ENCODE measurements at places on chromosomes 2 and 18.

- no peak for DNase-seq
Measured at GRCh38 chr18:49399003-49399402, 61.4 kb downstream of the DYM start.

DNA sequence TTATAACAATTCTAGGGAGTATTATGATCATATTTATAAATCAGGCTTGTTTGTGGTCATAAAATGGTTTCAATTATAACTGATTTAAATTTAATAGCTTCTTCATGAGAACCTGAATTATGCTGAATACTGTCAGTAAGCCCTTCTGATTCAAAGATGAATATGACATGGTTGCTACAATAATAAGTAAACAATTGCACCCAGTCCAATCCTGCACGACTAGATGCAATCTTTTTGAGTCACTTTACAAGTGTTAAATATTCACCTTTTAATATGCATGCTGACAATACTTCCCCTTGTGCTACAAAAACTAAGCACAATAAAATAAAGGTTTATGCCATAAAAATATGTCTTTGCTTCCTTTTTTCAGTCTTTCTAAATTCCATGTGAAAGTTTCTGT lies 325.2 kb downstream of the KCNJ3 start:
- DNase-seq: no peak

GRCh38 chr2:193907561-193907960 lies 1712.8 kb upstream of the TMEFF2 start:
- DNase-seq: no peak

GRCh38 chr2:96409081-96409819 lies 73.7 kb downstream of the NCAPH start:
- DNase-seq: no peak

DNA sequence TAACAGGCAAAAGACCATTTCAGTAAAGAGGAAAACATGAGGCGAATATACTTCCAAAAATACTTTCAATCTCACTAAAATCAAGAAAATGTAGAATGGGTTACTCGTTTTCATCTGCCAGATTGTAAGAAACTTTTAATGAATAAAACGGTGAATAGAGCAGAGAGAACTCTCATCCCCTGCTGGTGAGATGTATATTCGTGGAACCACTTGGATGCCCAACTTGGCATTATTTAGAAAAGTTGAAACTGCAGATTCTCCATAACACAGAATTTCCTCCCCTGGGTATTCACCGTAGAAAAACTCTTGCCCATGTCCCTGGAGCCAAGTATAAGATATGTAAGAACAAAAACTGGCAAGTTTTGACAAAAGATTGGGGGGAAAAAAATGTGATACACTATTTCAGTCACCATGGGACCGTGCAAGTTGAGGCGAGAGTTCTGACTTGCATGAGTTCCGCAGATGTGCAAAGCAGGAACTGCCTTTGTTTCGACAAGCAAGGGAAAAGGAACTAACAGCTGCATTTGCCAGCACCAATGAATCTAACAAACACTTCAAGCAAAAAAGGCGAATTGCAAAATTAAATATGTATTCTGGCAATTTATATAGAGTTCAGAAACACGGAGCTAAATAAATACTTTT lies 14.8 kb downstream of the TIMM21 start:
- DNase-seq: no peak

DNA sequence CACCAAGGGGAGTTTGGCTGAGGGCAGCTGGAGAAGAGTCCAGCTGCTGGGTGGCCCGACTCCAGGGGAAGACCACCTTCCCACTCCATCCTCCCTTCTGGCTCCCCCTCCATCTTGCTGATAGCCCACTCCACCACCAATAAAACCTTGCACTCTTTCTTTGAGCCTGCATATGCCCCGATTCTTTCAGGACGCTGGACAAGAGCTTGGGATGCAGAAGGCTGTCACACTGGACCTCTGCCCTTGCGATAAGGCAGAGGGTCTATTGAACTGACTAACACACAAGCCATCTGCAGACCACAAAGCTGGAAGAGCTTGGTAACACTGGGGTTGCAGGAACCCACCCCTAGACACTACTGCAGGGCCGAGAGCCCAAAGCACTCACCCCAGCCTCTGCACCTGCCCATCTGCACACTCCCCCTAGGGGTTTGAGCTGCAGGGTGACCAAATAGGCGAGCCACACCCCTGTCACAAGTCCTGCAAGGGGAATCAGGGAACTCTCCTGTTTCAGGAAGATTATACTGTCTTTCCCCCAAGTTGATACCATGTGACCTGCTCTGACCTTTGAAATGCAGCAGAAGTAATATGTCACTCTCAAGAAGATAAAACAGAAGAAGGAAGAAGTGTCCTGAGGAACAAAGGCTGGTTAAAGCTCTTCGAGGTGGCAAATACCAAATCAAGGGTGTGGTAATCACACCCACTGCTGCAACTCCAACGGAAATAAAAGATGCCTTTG lies 70.5 kb downstream of the SMAD4 start:
- no peak for DNase-seq

DNA sequence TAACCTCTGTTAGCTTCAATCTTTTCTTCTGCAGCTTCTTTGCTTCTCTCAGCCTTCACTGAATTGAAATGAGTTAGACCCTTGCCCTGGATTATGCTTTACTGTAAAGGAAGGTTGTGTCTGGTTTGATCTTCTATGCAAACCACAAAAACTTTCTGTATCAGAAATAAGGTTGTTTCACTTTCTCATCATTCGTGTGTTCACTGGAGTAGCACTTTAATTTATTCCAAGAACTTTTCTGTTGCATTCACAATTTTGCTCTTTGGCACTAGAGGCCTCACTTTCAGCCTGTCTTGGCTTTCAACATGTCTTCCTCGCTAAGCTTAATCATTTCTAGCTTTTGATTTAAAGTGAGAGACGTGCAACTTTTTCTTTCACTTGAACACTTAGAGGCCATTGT lies 365.3 kb downstream of the TDRD15 start:
- DNase-seq: no peak

- DNase-seq: no peak
Measured at GRCh38 chr2:119241205-119241532, 17.5 kb downstream of the STEAP3 start.

DNA sequence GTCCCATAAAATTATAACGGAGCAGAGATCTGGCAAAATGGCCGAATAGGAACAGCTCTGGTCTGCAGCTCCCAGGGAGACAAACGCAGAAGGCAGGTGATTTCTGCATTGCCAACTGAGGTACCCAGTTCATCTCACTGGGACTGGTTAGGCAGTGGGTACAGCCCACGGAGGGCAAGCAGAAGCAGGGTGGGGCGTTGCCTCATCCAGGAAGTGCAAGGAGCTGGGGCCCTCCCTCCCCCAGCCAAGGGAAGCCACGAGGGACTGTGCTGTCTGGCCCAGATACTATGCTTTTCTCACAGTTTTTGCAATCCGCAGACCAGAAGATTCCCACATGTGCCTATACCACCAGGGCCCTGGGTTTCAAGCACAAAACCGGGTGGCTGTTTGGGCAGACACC lies 22.8 kb downstream of the ICA1L start:
- DNase-seq: no peak

DNA sequence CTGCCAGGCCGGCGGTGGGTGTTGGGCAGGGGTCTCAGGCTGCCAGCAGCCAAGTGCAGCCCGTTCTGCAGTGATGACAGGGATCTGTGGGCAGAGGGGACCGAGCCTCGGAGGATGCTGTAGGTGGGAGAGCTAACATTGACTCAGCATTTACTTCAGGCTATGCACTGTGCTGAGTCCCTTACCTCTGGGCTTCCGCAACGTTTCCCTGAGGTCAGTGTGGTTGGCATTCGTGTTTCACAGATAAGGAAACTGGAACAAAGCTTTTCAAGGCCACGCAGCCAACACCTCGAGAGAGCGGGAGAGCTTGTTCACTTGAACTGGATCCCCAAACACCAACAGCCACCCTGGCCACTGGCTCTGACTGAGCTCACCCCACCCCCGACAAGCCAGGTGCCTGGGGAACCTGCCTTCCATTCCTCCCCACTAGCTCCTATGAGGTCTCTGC lies 839 bp upstream of the GPR148 start:
- DNase-seq: peak; percentile 30

- DNase-seq: no peak
Measured at GRCh38 chr18:39806525-39806924, 2148.5 kb upstream of the PIK3C3 start.

- no peak for DNase-seq
Measured at GRCh38 chr18:26655525-26656430, 107.4 kb upstream of the KCTD1 start.

DNA sequence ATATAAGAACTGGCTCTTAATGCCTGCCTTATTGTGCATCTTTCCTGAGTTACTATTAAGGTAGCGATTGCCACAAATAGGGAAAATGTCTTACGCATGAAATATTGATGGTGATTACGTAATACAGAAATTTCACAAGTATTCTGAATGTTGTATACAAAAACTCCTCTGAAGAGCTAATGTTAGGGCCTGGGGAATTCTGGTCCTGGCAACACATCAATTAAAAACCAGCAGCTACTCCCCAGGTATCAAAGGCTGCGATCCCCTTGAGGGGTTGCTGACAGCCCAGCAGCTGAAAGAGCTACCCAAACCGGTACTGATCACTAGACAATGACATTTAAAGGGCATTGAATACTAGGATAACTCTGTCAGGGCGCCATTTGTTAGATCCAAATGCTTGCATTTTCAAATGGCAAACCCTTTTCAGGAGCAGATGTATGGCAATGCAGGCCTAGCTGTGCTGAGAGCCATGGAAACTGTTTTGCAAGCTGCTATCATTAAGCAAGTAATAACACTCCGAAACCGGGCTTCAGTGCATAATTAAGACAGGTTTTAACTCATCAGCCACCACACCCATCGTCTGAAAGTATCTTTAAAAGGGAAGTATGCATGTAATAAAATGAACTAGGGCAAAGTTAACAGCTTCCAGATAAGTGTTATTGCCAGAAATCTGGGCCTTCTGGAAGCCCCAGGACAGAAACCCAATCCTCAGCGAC lies 78.4 kb downstream of the CLHC1 start:
- no peak for DNase-seq

GRCh38 chr2:64807417-64807816 lies 153.7 kb upstream of the SERTAD2 start:
- DNase-seq: peak; percentile 37

DNA sequence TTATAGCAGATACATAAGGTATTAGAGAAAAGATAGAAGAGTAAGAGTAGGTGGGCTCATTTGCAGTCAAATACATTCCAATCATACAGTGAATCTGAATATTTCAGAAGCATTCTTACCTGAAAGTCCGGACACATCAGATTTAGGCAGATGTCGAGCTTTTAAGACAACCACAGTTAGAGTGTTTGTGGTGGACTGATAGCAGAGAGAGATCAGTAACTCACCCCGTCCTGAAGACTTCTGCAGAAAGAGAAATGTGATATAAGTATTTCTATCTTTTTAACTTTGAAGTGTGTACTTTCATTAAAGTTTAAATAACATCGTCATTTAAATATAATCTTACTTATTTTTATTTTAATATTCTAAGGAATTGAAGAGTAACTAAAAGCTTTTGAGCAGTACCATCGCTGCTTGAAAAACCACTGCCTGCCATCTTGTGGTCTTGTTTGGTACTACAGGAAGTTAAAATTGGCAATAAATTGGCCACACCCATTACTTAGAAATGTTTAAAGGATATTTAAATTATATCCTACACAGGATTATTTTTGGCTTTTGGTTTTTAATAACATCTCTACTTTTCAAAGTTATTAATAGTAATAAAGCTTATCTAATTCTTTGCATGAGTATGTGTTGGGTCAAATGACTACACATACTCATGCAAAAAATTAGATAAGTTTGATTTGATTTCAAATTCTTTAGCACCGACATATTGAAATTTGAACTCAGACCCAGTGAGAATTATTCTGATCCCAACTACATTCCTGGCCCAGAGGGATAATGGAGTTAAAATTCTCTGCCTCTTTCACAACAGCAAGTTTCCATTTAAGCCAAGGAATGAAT lies 5.5 kb downstream of the SYT4 start:
- no peak for DNase-seq

DNA sequence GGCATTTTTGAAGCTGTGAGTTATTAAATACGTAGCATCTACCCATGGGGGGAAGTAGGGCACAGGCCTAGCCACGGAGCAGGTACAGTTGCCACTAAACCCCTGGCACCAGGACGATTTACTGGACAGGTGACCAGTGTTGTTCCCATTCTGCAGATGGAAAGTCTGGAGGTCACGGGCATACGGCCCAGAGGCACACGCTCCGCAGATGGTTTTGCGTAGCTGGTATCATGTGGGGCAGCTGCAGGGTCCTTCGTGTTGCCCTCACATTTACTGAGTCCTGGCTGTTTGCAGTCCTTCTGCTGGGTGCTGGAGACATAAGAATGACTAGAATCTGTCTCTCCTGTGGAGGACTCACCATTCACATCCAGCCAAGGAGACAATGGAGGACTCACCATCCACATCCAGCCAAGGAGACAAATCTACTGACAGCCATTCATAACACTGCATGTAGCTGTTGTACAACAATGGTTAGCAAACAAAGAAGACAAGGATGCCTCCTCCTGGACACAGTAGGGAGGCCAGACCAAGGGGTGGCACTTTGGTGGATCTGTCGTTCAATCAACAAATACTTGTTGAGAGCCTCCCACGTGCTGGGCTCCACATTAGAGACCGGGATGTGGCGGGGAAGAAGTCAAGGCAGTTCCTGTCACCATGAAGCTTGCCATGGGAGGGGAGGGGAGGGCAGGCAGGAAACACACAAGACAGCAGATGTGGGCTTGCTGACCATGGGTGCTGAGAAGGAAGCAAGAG lies 24.9 kb downstream of the TWIST2 start:
- no peak for DNase-seq

- DNase-seq: no peak
Measured at GRCh38 chr2:162462911-162463310, 119.0 kb downstream of the GCA start.

DNA sequence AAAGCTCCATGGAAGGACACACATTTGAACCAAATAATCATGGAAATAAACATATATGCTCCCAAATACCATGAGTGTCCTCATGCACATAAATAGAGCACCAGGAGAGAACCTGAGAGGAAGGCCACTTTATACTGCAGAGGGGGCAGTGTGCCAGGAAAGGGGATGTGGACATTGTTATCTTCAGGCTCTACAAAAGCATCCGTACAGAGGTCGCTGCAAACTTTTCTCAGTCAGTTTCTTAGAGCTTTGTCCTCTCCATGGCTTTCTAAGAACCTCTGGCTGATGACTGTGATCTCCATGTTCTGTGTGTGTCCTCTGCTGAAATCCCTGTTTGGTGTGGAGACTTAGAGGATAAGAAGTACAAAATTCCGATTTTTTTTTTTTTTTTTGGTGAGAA lies 515.7 kb downstream of the CNTNAP5 start:
- DNase-seq: no peak

GRCh38 chr18:32930695-32931301 lies 158.0 kb upstream of the KLHL14 start:
- DNase-seq: no peak

GRCh38 chr18:13548106-13548819 lies 178.1 kb downstream of the FAM210A start:
- DNase-seq: no peak

DNA sequence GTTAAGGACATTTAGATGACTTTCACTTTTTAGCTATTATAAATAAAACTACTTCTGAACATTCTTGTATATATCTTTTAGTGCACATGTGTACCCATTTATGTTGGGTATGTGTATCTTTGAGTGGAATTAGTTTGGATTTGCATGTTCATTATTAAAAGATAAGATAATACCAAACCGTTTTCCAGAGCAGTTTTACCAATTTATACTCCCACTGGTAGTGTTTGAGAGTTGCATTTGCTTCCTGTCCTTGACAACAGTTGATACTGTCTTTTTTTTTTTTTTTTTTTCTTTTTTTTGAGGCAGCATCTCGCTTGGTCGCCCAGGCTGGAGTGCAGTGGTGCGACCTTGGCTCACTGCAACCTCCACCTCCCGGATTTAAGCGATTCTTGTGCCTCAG lies 23.3 kb downstream of the SLC30A6 start:
- no peak for DNase-seq

GRCh38 chr18:52936931-52937330 lies 596.9 kb downstream of the DCC start:
- no peak for DNase-seq

Data from activated CD8-positive, alpha-beta memory T cell treated with anti-CD3 and anti-CD28 coated beads, Interleukin-2, amount 50 U/mL, for 4 hours (primary cell).